CD4-positive, alpha-beta T cell (primary cell): ENCODE measurements at places on chromosomes 6 and 20. TPM values are rescaled to one million over a fixed set of nuclear protein-coding genes. Genes with fewer than 3 reads are reported as not detected.

Gene EYS
- not detected for total RNA-seq

Gene MMS22L
- total RNA-seq = 5.3 TPM

Gene NOTCH4
- 0.53 TPM for total RNA-seq

Gene OXT
- 1.1 TPM for total RNA-seq

GRCh38 chr20:37627060-37627766 lies 66.6 kb upstream of the CTNNBL1 start:
- peaks cover 30% of the 10 kb centered on the region for H3K27me3 ChIP-seq
- no peak overlapping the region for H3K4me3 ChIP-seq
- no peaks in the 10 kb centered on the region for H3K4me1 ChIP-seq
- DNase-seq = peak; percentile 4
- no peaks in the 10 kb centered on the region for H3K36me3 ChIP-seq
- no peak overlapping the region for H3K27ac ChIP-seq

- H3K27ac ChIP-seq = no peak overlapping the region
- H3K36me3 ChIP-seq = peaks cover 48% of the 10 kb centered on the region
- H3K27me3 ChIP-seq = no peaks in the 10 kb centered on the region
- H3K4me1 ChIP-seq = peaks cover 7% of the 10 kb centered on the region
- DNase-seq = no peak
Measured at GRCh38 chr20:3040086-3040485, 3.3 kb upstream of the GNRH2 start.

DNA sequence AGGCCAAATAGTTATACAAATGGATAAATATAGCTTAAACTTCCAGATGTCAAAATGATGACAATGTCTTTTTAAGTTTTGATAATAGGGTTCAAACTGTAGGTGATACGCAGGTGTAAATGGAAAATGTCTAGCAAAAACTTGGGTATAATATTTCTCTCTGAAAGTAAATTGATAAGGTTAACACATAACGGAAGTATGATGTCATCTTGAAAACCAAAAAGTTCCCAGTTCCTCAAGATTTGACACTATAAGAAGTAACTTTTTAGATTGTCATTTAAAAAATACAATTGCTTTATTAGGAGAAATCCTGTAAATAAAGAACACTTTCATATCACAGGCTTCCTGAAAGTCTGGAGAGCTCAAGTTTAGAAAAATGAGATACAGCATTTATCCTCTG lies 483.4 kb downstream of the FRK start:
- H3K4me3 ChIP-seq = no peak overlapping the region
- H3K36me3 ChIP-seq = no peaks in the 10 kb centered on the region
- H3K27ac ChIP-seq = no peak overlapping the region
- no peak for DNase-seq
- no peaks in the 10 kb centered on the region for H3K27me3 ChIP-seq

- H3K36me3 ChIP-seq = peaks cover 3% of the 10 kb centered on the region
- DNase-seq = no peak
- H3K4me3 ChIP-seq = no peak overlapping the region
- no peaks in the 10 kb centered on the region for H3K27me3 ChIP-seq
Measured at GRCh38 chr6:21180155-21180554, 413.4 kb upstream of the SOX4 start.

- no peaks in the 10 kb centered on the region for H3K27me3 ChIP-seq
- no peaks in the 10 kb centered on the region for H3K4me1 ChIP-seq
- H3K4me3 ChIP-seq = no peak overlapping the region
- no peak overlapping the region for H3K27ac ChIP-seq
Measured at GRCh38 chr6:12576389-12576788, 140.2 kb upstream of the PHACTR1 start.

- no peaks in the 10 kb centered on the region for H3K27me3 ChIP-seq
- H3K4me1 ChIP-seq = no peaks in the 10 kb centered on the region
- no peak for DNase-seq
- H3K27ac ChIP-seq = no peak overlapping the region
Measured at GRCh38 chr20:4936851-4937406, 64.4 kb downstream of the SLC23A2 start.
